ENCODE measurements at places on chromosomes 1 and 21.

DNA sequence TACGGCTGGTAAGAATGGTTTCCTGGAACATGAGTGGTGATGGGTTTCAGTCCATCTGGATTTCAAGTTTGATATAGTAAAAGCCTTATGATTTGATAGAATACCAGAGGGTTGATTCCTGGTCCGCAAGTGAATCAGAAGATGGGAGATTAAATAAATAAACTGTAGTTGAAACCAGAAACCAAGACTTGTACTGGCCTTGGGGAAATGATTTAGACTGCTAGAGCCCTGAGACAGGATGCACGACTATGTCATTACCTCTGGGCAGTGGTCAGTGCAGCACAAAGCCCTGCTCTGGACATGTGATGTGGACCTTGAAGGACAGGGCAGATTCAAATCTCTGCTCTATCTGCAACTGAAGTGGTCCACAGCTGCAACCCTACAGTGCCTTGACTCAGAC is 15.6 kb upstream of the FMOD start:
- DNase-seq: no peak

GRCh38 chr1:107840725-107841124 is 124.3 kb downstream of the VAV3 start:
- DNase-seq: no peak

DNA sequence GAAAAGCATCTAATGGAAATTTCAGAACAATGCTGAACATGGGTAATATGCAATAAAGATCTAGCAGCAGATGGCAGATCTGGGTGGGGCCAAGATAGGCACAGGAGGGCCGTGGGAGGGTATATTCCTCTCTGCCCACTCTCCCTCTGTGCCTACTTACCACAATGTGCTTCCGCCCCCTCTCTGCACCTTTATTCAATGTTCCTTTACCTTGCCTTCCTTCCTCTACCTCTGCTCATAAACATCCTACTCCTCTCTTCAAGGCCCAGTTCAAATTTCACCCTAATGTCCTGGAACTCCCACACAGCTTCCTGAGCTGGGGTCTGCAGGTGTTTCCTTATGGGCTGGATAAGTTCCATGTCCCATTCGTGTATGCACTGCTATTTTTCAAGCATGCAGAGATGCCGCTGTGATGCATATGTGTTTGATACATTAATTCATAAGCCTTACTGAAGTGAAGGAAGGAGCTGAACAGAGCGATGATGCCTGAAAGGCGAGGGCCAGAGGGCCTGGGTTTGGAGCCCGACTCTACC is 65.6 kb upstream of the EDEM3 start:
- DNase-seq: no peak

DNA sequence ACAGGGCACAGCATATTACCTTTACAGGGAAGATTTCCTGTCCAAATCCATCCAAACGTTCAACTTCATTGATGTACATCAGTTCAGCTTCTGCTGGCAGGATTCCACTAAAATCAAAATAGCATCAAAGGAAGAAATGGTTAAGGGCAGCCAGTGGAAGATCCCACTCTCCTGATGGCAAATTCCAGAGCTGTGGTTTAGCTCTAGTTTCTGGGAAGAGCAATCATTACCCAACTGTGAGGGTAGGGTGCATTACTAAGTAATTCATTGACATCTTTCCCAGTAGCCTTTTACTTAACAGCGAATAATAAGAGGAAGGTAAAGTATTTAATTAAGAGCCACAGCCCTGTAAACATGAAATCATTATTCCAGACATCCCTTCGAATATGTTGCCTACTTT is 120.7 kb downstream of the SMYD2 start:
- DNase-seq: no peak

DNA sequence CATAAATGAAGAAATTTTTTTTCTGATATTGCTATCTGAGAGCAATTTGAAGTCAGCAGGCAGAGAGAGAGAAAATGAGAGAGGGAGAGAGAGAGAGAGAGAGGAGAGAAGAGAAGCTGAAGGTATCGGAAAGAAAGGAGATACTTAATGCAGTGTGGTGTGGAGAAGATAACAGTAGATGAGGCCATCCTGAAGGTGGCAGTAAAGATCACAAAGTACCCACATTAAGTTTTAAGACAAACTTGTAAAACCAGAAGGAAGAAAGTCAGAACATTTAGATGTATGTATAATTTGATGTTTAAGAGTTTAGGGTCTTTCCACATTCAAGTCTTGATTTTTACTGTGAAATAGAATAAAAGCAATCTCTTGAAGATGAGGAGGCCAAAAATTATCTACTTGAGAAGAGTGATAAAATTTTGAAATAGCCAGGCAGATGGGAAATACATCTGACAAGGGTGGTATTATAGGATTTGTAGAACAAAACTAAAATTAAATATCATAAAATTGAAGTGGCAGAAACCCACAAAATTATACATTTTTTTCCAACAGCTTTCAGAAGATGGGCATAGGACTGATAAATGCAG is 1753.4 kb downstream of the MRPL39 start:
- DNase-seq: no peak

DNA sequence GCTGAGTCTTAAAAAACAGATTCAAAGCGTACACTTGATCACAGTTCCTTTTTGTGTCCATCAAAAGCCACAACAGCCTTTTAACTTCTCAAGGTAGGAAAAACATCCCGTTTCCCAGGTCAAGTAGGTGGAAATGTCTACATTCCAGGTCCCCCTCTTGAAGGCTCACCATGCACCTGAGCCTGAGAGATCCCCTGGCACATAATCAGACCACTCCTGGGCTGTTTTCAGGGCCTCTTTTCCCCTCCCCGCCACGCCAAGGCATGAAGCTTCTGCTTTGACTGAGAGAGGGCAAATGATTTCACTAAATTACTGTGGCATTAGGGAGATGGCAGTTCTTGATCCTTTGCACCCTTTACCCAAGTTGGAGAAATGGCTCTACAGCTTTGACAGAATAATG is 21.7 kb downstream of the CNN3 start:
- DNase-seq: no peak

All from activated naive CD4-positive, alpha-beta T cell (primary cell).